ENCODE measurements at places on chromosomes 4 and X.

DNA sequence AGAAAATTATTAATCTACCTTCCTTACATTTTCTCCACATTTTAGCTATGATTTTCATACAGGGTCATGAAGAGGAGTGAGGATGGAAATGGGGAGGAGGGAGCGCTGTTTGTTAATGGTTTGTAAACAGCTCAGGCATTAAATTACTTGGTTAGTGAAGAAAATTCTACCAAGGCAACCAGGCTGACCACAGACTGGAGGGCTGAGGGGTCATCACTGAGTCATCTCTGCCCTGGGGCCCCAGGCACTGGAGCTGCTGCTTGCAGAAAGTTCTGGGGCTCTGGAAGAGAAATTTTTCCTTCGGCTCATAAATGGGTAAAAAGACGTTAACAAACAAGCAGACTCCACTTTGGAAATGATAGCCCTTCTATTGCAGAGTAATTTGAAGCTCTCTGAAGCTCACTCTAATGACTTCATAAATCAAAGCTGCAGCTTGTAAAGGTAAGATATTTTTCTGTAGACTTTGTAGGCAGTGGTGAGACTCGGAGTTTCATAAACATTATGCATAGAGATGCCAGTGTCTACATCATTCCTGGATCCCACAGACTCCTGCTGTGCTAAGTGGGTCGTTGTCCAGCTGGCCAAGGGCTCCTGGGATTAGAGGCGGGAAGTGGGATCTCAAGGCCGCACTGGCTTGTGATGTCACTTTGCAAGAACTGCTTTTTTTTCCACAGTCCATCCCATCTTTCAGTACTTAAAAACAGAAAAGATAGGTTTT is 159.6 kb downstream of the PTTG2 start:
- no peak for DNase-seq

DNA sequence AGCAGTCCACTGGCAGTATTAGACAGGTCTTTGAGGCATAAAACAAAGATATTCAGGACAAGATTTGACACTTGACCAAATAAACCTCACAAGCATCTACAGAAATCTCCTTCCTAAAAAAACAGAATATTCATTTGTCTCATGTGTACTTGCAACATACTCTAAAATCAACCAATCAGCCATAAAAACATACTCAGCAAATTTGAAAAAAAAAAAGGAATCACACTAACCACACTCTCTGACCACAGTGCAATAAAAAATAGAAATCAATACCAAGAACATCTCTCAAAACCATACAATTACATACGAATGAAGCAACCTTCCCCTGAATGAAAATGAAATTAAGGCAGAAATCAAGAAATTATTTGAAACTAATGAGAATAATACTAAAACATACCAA is 591.3 kb downstream of the FAM133A start:
- no peak for DNase-seq

DNA sequence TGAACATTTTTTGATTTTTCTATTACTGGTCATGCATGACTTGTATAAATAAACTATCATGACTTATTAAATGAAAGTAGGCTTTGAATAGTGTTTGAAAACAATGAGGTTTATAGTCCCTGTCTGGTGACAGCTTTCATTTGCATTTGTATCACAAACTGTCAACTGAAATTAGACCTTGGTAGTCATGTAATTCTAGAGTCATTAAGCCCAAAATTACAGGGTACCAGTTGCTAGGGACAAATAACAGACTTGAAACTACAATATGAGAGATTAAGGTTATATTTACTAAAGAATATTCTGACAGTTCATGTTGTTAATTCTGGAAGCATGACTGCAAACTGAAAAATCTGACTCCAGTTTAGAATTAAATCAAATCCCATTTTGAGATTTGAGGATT is 9.2 kb upstream of the VAMP7 start:
- no peak for DNase-seq

- no peak for DNase-seq
Observed at GRCh38 chrX:6924443-6925077, 223.0 kb upstream of the STS start.

GRCh38 chr4:98951710-98952109 is 22.8 kb upstream of the EIF4E start:
- no peak for DNase-seq

GRCh38 chr4:124019749-124020549 is 623.4 kb downstream of the SPRY1 start:
- no peak for DNase-seq
